ENCODE measurements at places on chromosomes 5 and 9.

DNA sequence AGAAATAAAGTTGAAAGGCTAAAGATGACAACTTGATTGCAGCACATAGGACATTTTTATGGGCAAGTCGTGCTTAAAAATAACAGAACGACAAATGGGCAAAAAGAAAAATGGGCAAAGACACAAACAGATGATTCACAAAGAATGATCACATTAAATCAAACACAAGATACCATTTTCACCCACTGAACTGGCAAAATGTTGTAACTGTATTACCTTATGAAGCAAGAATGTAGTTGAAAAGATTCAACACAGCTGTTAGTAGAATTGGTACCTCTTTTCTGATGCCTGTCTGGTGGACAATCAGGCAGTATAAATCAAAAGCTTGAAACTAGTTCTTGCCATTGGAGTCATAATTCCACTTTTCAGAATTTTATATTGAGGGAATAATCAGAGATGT lies 81.0 kb upstream of the PALM2AKAP2 start:
- no peak for DNase-seq

- no peak for DNase-seq
Measured at GRCh38 chr5:10513501-10514442, 50.1 kb upstream of the ANKRD33B start.

GRCh38 chr9:27183701-27184100 lies 74.7 kb downstream of the TEK start:
- no peak for DNase-seq

DNA sequence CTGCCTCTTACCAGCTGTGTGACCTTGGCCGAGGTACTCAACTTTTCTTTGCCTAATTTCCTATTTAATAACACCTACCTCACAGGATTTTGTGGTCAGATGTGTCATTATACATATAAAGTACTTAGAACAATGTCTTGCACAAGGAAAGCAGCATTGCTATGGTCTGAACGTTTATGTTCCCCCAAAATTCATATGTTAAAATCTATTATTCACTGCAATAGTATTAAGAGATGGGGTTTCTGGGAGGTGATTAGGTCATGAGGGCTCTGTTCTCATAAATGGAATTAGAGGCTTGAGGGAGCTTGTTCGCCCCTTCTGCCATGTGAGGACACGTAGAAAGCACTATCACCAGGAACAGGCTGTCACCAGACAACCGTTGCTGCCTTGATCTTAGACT lies 10.9 kb upstream of the RNF145 start:
- no peak for DNase-seq

GRCh38 chr9:133528876-133529241 lies 4.1 kb upstream of the MYMK start:
- DNase-seq: no peak

GRCh38 chr5:84218546-84218945 lies 166.1 kb downstream of the EDIL3 start:
- no peak for DNase-seq

GRCh38 chr5:7628248-7628647 lies 222.7 kb downstream of the CFAP90 start:
- DNase-seq: no peak

GRCh38 chr5:105872569-105873270 lies 1798.0 kb downstream of the EFNA5 start:
- DNase-seq: no peak

- DNase-seq: no peak
Measured at GRCh38 chr5:50715001-50715400, 48.6 kb downstream of the PARP8 start.

All from NCI-H1694 treated with DMSO at 0.1 percent for 48 hours (cell line).